GM18507 (cell line): ENCODE measurements at places on chromosomes 6 and 20.

DNA sequence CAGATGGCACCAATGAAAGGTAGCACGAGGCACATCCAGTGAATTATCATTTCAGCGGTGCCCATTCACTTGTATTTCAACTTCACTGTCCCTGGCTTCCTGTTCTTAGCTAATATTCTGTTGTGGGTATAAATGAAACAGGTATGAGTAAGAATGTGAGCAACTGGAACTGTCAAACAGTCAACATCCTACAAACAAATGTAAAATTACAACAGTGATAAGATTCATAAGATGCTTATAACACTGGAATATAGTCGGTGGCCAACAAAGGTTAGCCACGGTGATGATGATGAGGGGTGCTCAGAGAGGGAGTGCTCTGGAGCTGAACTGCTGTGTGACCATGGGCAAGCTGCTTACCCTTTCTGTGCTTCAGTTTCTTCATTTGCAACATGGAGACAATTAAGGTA lies 74.9 kb upstream of the TOX2 start:
- peak; percentile 33 for DNase-seq

DNA sequence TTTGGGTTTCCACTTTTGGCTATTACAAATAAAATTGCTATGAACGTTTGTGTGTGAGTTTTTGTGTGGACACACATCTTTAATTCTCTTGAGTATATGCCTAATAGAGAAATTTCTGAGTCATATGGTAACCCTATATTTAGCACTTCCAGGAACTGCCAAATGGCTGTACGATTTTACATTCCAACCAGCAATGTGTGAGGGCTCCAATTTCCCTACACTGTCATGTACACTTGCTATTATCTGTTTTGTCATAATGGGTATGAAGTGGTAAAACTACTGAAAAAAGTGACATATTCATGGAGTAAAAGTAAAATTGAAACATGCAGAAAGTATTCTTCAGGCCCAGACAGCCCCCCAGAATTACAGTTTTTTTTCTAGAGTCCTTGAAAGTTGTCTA lies 59.6 kb upstream of the ESR1 start:
- no peak for DNase-seq

GRCh38 chr6:626236-626635 lies 30.7 kb downstream of the HUS1B start:
- no peak for DNase-seq

GRCh38 chr6:43368259-43369160 lies 937 bp downstream of the ZNF318 start:
- DNase-seq = no peak

- DNase-seq = no peak
Measured at GRCh38 chr20:13149371-13150105, 71.5 kb upstream of the ISM1 start.

DNA sequence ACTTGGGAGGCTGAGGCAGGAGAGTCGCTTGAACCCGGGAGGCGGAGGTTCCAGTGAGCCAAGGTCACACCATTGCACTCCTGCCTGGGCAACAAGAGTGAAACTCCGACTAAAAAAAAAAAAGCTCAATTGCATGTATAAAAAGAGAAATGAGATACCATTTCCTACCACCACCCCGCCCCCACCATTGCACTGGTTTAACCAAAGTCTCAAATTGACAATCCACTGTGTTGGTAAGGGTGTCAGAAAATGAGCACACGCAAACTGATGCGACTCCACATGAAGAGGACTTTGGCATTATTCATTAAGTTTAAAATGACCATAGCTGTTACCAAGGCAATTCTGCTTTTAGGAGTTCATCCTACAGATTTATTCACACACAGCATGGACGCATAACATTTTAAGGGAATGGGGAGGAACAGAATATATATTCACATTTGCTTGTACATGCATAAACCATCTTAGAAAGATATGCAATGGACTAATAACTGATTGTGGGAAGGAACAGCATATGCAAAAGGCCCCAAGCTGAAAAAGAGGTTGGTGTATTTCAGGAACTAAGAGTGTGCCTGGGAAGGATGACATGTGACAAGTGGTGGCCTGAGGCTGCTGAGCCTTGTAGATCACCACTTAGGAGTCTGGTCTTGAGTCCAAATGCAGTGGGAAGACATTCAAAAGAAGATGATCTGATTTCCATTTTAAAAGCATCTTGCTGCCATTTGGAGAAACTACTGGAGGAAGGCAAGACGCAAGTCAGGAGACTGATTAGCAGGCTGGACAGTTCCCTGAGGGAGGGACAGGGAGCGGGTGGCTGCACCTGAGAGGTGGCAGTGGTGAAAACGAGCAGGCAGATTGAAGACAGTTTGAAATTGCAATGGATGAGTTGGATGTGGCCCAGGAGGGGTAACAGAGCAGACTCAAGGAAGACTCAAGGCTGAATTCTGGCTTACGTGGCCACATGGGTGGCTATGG lies 37.2 kb upstream of the PTPN1 start:
- no peak for DNase-seq

DNA sequence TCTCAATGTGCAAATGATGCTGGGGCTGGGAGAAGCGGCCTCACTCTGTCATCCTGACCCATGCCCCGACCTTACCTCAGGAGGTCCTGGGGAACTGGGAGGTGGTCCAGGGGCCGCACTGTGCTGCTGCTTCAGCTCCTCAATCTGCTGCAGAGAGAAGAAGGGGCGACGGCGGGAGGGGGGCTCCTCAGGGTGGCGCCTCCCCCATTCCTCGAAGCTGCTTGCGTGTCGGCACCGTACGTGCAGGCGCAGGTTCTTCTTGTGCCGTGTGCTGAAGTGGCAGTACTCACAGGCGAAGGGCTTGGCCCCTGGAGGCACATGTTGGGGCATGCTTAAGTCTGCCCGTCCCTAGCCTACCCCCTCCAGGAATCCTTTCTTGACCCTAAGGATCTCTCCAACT lies 12.9 kb downstream of the ZNF335 start:
- no peak for DNase-seq

GRCh38 chr6:145138469-145139139 lies 596.7 kb downstream of the EPM2A start:
- no peak for DNase-seq

GRCh38 chr6:157050537-157051265 lies 272.6 kb downstream of the TMEM242 start:
- no peak for DNase-seq

- DNase-seq = no peak
Measured at GRCh38 chr6:43308990-43309477, 408 bp upstream of the CRIP3 start.

DNA sequence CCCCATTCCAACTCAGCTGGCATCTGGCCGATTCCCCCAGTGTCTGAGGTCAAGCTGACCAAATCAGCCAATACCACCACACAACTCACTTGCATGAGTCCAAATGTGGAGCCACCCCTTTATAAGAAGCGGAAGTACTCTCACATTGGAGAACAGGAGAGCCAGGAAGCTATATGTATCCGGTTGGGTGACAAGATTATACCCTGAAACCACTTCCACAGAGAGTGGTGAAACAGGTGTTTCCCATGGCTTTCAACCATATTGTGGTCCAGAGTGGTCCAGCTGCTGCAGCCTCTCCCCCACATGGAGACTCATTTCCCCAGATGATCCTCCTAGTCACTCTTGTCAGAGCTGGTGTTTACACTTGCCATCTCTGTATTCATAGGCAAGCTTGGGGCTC lies 24.0 kb upstream of the SERINC1 start:
- DNase-seq = no peak

- no peak for DNase-seq
Measured at GRCh38 chr20:50689864-50690649, 1.3 kb downstream of the RIPOR3 start.
